ENCODE measurements at places on chromosomes 3 and 15.

DNA sequence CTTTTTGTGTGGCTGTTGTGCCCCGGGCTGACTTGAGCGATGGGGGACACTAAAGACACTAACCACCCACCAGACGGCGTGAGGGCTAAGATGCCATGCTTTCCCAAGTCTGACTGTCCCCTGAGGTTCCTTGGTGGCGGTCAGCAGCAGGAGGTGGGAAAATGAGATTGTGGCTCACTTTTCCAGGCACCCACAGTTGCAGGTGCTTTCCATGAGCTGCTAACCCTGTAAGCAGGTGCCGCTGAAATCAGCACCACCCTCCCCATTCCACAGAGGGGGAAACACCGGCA is 17.7 kb downstream of the PRR23E start:
- DNase-seq = no peak

DNA sequence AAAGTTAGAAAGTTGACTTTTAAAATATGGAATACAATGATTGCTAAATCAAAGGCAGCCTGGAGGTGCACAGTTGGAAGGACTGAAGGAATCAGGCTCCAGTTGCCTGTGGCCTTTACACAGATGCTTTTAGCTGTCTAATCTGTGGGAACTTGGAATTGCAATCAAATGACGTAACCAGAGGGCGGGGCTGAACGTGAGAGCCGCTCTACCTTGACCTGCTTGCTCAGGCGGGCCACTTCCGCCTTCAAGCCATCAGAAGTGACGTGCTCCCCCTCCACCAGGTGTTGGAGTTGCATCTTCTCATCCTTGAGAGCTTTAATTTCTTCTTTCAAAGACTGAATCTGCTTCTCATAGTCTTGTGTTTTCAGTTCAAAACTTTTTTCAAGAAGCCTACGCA is 37.7 kb upstream of the GNB5 start:
- DNase-seq = peak; percentile 51

DNA sequence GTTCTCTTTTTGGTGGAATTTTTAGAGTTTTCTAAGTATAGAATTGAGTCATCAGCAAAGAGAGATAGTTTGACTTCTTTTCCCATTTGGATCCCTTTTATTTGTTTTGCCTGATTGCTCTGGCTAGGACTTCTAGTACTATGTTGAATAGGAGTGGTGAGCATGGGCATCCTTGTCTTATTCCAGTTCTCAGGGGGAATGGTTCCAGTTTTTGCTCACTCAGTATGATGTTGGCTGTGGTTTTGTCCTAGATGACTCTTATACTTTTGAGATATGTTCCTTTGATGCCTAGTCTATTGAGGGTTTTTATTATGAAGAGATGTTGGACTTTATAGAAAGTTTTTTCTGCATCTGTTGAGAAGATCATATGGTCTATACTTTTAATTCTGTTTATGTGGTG is 72.5 kb downstream of the TNFAIP8L3 start:
- no peak for DNase-seq

- DNase-seq = no peak
These were observed 118.5 kb downstream of the MYLK start for GRCh38 chr3:123765475-123766128.

DNA sequence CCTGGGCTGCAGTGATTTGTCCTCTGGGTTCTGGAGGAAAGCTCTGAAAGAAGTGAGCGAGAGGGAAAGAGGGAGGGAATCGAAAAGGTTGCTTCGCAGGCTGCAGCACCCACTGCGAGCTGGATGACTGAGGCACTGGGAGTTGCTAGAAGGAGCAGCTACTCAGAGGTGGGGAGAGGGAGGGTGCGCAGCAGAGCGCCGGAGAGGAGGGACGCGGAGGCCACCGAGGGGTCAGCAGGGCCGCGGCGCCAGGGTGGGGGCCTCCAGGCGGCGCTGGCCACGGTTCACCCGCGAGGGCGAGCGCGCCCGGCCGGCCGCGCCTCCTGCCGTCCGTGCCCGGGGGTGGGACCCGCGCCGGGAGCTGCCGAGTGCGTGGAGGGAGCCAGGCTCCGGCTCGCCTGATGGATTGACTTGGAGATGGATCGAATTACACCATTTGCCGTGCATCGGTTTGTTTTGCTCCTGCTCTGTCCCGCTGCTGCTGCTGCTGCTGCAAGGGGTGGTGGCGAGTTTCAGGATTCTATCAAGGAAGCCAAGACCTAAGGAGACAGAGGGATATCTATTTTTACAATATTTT is at the start of gene SEMA6D:
Gene SEMA6D, plus strand, starts transcription at position 470 of the 577 bp plus-strand sequence. CDS start 42,294 bp downstream, outside the sequence.
- peak; percentile 51 for DNase-seq

All from NCI-H510A (cell line).